ENCODE measurements at places on chromosomes 2 and 18.
A peak's percentile ranks its signal among the peaks of the same experiment; 100 is the strongest.

DNA sequence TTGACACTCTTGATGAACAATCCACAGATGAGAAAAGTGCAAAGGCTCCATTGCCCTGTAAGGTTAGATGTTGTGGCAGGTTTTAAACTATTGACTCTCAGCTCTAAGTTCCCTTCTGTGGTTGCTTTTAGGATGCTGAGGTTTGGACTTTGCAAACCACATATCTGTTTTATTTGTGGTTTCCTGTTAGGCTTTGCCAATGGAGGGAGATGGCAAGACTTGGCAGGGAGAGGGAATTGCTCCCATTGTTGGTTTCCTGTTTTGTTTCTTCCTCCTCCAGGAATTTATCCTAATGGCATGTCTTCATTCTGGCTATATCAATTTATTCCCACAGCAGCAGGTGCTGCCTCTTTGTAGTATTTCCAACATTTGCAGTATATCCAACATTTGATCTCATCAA, 772.3 kb downstream of the LRRTM4 start:
- DNase-seq, result no peak

GRCh38 chr2:231563378-231563961, 29.2 kb upstream of the TEX44 start:
- DNase-seq, result peak; percentile 56

DNA sequence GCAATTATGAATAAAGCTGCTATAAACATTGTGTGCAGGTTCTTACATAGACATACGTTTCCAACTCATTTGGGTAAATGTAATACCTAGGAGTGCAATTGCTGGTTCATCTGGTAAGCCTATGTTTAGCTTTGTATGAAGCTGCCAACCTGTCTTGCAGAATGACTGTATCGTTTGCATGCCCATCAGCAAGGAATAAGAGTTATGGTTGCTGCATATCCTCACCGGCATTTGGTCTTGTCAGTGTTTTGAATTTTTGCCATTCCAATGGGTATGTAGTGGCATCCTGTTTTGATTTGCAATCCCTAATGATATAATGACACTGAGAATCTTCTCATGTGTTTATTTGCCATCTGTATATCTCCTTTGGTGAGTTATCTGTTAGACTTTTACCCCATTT, 20.7 kb downstream of the CCDC150 start:
- no peak for DNase-seq

DNA sequence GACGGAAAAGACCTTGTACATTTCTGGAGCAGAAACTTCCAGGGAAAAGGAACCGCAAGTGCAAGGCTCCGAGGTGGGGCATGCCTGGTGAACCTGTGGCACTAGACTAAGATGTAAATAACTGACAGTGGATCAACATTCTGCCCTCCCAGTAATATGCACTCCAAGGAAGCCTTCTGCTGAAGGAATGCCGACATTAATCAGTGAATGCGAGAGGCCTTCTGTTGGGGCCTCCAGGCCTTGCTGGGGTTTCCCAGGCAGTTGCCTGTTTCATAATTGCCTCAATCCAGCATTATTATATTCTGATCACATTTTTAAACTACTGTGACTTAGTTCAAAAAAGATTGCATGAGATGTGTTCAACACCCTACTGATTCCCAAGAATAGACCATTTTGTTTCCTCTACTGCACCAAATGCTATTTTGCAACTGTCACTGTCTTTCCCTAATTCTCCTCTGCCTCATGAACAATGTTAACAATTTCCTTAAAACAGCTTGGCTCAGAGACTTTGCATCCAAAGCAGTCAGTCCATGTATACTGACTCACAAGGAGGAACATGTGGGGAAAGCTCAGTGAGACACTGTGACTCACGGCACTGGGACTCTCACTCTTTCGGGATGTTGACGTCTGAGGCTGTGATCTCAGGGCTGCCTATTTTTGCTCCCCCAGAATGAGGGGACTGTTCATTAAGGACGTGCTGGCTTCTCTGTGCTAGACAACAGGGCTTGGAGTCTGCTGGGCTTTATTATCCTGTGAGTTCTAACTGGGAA, 10.5 kb upstream of the DSG2 start:
- no peak for DNase-seq

GRCh38 chr2:8534729-8535468, 147.0 kb upstream of the ID2 start:
- no peak for DNase-seq

- no peak for DNase-seq
Observed at GRCh38 chr2:72112981-72113846, 34.4 kb downstream of the CYP26B1 start.

DNA sequence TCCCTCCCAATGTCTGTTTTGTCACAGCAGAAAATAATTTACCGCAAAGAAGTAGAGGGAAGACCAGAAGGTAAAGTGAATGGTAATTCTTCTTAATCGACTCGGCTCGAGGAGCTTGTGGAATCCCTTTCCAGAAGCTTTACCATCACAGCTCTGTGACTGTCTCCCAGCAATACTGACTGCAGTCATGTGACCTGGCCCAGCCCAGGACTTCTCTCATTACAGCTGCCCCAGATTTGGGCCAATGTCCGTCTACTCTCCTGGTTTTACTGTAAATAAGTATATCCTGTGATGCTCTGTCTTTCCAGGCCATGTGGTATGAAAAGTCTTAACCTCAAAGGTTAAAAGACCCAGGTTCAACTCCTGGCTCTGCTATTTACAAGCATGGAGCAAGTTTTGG, 18.9 kb upstream of the ELOA2 start:
- no peak for DNase-seq

GRCh38 chr2:62410926-62411456, 95.0 kb downstream of the TMEM17 start:
- no peak for DNase-seq

DNA sequence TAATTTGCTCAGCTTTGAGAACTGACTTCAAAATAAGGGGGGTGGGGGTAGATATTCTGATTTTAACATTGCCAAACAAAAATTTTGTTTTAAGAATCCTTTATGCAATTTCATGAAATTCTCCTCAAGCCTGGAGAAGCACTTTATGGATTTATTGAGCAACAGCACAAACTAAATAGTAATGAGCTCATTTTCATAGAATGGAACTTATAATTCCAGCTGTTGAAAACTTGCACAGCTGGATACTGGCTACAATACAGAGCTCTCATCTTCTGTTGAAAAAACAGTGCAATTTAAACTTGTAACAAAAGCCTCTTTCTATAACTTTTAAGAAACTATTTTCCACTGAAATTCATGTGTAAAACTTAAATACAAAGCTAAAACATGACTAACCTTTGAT, 137.6 kb upstream of the FN1 start:
- DNase-seq, result no peak

DNA sequence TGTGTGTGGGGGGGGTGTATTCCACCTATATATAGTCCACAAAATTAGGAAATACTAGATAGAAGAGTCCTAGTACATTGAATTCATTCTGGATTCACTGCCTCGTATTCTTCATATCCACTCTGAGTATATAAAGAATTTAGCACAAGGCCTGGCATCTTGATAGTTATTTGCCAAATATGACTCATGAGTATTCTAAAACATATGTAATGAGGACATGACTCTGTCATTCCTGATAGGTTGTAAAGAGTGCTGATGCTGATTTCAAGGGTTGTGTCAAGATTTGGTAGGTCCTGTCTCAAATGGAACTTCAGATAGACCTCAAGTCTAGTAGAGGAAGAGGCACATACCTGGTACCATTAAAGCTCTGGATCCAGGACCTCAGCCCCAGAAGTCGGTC, 173.4 kb upstream of the BOD1L2 start:
- DNase-seq, result no peak

- DNase-seq, result no peak
Observed at GRCh38 chr18:56470406-56471351, 167.7 kb downstream of the TXNL1 start.

DNA sequence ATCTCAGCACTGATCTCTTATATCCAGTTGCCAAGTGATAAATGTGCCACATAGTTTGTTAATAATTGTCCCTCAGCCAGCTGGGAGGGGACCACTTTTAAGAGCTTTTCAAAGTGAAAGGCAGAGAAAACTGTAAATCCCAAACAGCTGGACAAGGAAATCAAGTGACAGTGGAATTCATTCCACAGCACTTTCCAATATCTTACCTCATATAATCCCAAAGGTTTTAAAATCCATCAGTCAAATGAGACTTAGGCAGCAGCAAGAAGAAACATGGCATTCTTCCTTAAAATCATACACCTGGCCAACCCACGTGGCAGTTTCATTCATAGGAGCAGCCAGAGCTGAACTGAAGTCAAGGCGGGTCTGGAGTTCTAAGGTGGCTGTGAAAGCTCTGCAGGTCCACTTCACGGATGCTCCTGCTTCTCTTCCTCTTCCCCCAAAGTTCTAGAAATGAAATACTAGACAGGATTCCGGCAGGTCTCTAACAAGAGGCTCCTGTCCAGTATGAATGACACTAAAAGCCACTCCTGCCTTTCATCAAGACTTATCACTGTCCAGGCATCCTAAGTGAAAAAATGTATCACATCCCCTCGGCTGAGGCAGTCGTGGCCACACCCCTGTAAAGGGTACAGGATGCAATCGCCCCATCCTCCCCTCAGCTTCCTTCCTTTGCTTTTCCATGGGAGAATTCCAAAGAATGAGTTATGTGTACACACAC, 190.4 kb upstream of the STK17B start:
- DNase-seq, result no peak

DNA sequence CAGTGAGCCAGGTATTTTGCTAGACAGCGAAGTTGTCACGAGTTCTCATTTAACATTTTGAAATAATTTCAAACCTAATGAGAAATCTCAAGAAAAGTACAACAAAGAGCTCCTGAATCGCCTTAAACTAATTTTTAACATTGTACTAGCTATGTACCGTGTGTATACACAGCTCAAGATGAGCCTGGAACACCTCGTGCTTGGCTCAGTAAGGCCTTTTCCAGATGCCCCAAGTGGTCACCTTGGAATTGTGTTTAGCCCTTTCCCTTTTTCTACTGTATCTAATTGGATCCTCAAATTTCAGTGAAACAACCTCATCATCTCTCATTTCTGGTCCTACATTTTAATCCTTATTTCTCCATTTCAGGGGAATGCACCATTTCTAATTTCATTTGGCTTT, 7.2 kb downstream of the PTPN4 start:
- no peak for DNase-seq

GRCh38 chr2:3638456-3638810, 19.6 kb upstream of the ALLC start:
- DNase-seq, result no peak

DNA sequence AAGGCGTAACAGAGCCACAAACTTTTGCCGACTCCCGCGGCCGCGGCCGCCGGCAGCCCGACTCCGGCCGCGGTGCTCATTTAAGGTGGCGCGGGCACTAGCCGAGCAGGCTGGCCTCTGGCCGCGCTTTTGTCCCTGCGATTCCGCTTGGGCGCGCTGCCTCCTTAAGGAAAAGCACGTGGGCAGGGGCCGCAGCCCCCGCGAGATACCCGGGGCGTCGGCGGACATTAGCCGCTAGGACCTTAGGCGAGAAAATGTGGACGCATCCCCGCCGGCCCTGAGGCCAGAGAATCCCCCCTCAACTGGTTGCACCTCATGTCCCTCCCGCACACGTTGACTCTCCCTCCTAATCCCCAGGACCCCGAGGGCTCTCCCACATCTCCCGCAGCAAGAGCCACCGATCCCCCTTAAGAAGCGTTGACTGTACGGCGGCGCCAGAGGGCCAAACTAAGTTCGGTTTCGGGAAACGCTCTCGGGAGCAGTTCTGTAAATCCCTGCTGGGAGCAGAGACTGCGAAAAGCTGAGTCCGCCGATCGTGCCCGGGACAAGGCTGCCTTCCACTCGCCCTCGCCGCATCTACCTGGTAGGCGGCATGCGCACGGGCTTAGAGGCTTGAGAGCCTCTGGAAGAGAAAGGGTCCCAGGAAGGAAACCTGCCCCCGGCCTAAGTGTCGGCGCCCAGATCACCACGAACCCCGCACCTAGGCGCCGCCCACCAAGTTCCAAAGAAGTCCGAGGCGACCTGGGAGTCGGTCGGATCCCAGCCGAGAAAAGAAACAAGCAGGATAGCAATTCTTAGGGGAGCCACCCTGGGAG, 1.8 kb upstream of the SATB2 start:
- DNase-seq, result peak; percentile 65

DNA sequence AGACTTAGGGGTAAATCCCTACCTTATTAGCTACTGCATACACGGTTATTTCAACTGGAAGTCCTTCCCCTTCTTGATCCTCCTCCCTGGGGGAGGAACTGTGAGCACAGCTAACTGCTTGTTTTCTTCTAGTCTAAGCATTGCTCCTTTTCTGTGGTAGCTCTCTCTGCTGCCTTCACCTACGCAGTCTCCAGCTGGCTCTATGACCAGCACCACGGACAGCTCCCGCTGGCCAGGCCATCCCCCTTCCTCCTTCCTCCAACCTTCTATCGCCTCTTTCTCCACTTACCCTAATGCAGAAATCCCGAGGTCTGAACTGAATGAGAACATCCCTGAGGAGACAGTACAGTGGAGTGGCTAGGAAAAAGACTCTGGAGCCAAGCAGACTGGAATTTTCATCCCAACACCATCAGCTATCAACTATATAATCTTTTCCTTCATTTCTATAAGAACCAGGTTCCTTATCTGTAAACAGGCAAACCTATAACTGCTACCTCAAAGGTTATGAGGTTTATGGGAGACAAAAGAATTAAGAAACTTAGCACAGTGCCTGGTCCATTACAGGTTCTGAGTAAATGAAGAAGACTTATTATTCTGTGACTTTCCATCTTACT, 4.7 kb upstream of the CFAP65 start:
- no peak for DNase-seq

DNA sequence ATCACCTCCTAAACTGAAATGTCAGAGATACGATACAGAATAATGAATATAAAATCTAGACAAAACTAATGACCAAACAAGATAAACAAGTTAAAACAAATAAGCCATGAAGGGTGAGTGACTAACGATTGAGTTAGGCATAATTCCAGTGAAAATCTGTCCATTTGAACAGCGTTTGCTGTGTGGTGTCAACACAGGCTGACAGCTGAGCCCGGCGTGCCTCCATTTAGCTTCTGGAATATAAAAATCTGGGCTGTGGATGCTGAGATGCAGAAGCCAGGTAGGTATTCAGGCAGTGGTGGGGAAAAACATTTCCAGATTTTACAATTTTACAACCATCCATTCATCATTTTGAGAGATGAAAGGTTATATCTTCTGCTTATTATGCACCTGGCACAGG, 2041.4 kb upstream of the CELF4 start:
- DNase-seq, result no peak

- no peak for DNase-seq
Observed at GRCh38 chr2:99708231-99708630, 218.4 kb upstream of the REV1 start.

DNA sequence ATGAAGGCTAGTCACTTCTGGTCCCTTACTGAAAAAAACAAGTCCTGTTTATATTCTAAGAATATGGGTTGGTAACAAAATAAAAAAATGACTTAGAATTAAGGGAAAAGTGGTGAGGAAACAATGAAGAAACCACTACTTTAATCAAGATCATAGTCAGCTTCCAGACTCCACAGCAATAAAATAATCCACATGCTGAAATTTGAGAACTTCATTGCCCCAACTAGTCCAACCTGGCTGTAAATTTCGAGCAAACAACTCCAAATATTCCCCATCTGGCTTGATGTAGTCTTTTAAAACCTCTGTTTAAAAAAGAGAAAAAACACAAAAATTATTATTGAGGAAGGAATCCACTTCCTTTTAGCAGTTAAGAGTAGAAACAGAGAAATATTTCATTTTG, 32.5 kb downstream of the METTL4 start:
- DNase-seq, result no peak

- no peak for DNase-seq
Observed at GRCh38 chr2:146349334-146349733, 1495.5 kb upstream of the ACVR2A start.

GRCh38 chr2:17620841-17621240, 80.3 kb downstream of the VSNL1 start:
- DNase-seq, result no peak

GRCh38 chr18:47397671-47398319, 146.3 kb upstream of the SKOR2 start:
- peak; percentile 19 for DNase-seq

All from stimulated activated CD4-positive, alpha-beta T cell treated with anti-CD3 and anti-CD28 coated beads, Interleukin-1b, Interleukin-23, amount 100 ng/mL, for 48 hours (primary cell).